ENCODE measurements at places on chromosomes 1 and 21.

- DNase-seq = no peak
Measured at GRCh38 chr1:24204116-24204515, 17.0 kb upstream of the IFNLR1 start.

DNA sequence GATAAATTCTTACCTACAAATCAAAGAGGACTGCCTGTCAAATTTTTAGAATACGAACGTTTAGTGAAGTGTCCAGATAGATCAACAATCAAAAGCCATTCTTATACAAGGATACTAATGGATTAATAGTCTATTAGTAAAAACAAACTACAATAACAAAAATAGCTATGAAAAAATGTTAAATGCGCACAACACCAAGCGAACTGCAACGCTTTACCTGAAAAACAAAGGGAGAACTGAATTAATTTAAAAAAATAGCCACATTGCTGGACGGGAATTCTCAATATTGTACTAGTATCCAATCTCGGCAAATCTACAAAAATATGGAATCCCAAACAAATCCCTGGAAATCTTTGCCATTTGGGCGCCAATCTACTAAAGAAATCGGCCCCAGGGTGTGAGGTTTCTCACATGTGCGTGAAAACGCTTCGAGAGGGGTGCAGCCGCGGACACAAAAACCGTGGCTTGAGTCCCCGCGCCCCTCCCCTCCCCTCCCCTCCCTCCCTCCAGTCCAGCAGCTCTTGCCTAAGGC is 55.6 kb downstream of the TRAF5 start:
- no peak for DNase-seq

DNA sequence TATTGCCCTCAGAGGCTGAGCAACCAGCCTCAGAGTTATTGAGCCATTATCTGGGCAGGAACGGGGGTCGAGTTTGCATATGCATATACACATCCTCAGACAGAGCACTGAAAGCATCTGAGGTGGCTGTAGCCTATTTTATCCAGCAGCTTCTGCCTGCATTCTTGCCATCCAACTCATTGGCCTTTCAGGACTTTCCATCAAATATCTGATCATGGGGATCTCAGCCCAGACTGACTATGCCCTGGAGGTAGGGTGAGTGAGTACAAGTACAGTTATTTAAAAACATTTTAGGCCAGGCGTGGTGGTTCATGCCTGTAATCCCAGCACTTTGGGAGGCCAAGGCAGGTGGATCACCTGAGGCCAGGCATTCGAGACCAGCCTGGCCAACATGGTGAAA is 1.8 kb upstream of the MTF1 start:
- no peak for DNase-seq

DNA sequence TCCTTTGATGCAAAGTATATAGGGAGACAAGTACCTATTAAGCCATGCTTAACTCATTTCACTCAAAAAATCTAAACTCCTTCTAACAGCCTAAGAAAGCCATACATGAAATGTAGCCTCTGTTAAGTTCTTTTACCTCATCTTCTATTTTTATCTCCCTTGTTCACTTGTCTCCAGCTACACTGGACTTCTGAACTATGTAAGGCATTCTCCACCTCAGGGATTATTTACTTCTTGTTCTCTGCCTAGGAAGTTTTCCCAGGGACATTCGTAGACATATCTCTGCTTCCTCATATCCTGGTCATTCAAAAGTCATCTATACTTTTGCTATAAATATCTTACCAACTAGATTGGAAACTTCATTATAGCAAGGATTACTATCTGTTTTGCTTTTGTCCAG is 96.9 kb downstream of the COP1 start:
- no peak for DNase-seq

DNA sequence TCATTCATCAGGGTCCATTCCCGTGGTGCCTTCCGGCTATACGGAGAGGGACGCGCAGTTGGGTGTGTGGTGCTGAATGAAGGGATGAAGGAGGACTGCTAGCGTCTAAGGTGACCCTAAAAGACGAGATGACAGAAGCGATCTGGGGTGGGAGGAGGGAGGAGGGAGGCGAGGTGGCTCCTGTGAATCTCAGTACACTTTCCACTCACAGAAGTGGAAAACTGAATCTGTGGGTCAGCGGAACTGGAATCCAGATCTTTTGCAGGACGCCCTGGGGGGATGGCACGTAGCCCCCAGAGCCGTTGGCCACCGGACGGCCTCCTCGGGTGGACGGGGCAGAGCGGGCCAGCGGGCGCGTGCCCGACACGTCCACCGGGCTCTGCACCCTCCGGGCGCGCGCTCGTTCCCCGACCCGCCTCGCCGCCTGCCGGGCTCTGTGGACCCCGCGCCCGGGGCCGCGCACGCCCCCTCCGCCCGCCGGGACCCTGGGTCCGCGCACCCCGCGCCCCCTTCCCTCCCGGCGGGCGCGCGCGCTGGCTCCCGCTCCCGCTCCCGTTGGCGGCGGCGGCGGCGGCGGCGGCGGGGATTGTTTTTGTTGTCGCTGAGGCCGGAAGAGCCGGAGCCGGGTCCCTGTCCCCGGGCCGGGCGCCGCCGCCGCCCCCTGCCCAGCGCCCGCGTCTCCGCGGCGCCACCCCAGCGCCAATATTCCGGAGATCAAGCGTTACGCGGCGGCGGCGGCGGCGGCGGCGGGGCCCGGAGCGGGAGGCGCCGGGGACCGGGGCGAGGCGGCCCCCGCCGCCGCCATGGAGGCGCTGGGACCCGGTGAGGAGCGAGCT is at the start of gene AGO4:
Gene AGO4, plus strand, starts transcription at position 403 of the 836 bp plus-strand sequence. Its CDS starts 401 bp downstream, at position 804.
- no peak for DNase-seq

- no peak for DNase-seq
Measured at GRCh38 chr1:245671966-245672767, 517.4 kb downstream of the KIF26B start.

GRCh38 chr1:64135462-64136223 is 67.8 kb upstream of the UBE2U start:
- DNase-seq = no peak

GRCh38 chr1:118898712-118899111 is 89.4 kb downstream of the TBX15 start:
- DNase-seq = no peak

DNA sequence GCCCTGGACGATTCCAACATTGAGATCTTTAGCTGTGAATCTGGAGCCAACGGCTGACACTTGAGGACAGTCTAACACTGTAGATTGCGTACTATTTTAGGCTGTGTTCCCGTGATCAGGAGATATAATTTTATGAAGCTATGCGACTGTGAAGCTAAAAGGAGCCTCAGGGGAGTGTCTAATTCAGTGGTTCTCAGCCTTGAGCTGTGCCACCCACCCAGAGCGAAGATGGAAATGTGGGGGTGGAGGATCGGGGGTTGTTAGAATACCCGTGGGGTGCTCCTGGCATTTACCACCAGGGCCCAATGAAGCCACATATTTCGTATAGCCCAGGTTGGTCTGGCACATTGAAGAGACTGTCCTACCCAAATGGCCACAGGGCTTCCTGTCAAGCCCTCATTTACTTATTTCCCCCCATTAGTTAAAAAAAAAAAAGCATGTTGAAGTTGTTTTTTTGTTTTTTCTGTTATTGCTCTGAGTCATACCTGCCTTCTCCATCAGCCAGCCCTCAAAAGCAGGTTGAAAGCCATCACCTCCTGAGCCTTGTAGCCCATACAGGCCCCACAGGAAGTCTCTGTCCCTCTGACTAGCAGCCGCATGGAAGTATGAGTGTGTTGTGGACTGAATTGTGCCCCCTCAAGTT is 141.7 kb downstream of the GALNT2 start:
- DNase-seq = no peak

All from urinary bladder (tissue), 4 donors.